Mammary epithelial cell (primary cell): ENCODE measurements at places on chromosomes 5 and 9. TPM values are rescaled to one million over a fixed set of nuclear protein-coding genes. Genes with fewer than 3 reads are reported as not detected.

Gene SPARC
- total RNA-seq = 222 TPM

Gene MZB1
- total RNA-seq = not detected in 2 replicates

- DNase-seq = no peak
These were observed 53.0 kb upstream of the ZNF622 start for GRCh38 chr5:16518606-16519005.

DNA sequence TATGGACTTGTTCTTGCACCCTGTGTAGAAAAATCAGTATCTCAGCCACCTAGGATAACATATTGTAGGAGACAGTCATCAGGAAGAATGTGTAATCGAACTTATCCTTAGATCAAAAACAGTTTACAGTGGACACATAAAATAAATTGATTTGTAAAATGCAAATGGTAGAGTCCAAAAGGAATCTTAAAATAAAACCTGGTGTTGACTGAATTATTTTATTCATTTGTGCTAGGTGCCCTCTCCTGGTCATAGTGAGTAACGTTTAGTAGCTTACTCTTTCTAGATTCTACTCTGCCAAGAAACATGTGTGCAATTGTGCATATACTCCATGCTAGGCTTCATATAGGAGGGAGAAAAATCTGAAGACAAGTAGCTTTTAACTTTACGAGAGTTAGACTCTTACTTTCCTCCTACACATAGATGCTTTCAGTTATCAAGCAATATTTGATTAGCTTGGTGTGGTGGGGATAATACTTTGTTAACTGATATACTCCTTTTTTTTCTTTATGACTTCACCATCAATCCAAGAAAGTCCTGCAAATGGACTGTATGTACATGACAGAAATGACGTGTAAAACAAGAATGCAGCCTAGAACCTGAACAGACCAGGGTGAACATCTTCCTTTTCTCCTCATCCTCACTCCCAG is 23.7 kb upstream of the LOX start:
- DNase-seq = peak; percentile 35

- peak; percentile 55 for DNase-seq
These were observed 5.9 kb upstream of the ACO1 start for GRCh38 chr9:32378496-32378895.

DNA sequence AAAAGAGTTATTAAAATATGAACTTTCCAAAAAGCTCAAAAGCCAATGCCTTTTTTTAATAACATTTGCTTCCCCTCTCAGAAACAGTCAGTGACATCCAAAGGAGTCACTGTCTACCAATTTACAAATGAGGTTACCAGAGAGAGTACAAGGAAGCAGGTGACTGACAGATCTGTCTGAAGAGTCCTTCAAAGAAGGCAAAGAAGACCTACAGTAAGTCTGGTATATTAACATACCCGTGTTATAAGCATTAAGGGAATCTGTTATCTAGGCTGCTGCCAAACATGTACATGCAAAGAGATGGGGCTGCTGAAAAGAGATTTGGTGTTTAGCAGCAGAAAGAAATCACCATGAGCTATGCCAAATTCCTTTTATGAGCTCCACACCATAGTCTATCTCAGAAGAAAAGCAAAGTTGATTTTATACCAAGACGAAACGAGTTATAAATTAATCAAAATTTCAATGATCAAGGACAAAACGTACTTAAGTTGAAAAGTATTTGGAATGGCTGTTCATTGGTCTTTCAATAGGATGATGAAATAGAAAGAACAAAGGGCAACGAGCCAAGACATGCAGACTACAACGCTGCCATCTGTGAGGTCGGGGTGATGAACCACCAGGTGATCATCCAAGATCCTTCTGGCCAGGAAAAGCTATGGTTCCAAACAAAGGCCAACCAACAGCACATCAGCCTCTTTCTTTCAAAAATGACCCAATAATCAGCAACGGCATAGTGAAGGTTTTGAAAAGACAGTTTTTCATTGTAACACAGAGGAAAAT is 8.1 kb downstream of the PRELID2 start:
- DNase-seq = peak; percentile 37

Gene PCDHGB4
- 4.2 and 5.7 TPM in 2 replicates for total RNA-seq

- DNase-seq = no peak
These were observed 65.0 kb upstream of the SARDH start for GRCh38 chr9:133803028-133803585.

DNA sequence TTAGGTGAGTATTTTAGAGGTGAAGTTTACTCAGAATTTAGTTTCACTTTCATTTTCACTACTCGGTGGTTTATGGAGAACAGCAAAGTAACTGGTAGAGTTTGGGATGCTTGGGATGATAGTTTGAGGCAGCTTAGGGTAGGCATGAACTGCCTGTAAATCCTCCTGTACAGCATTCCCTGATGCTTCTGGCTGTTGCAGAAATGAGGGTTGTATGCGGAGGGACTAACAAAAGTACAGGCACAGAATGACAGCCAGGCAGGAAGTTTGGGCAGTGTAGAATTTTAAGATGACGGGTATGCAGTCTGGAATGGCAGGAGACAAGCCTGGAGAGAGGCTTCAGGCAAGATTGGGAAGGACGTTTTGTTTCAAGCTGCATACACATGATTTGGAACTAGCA is 48.0 kb upstream of the FAM120AOS start:
- peak; percentile 18 for DNase-seq

- DNase-seq = no peak
These were observed 3.0 kb downstream of the NREP start for GRCh38 chr5:111753884-111754589.

DNA sequence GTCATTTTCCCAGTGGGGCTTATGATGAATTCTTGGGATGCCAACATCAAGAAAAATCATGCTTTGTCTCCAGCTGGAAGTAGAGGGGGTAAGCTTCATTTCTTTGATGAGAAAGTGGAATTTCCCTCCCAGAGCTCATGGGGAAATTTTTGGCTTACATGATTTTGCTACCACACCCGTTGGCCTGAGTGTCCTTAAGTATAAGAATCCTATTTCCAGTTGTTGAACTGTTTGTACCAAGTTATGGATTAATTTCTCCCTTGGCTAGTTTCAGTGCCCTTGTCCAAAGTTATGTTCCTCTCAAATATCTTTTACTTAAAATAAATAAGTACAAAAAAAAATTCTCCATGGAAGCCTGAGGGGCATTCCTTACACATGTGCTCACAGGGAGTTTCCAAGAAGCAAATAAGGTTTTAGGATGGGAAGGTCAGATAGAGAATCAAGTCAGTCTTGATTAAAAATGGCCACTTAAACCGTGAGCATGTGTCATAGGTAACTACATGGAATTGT is 82.3 kb downstream of the PTCD2 start:
- DNase-seq = peak; percentile 76

Gene TAF11L10
- total RNA-seq = not detected

DNA sequence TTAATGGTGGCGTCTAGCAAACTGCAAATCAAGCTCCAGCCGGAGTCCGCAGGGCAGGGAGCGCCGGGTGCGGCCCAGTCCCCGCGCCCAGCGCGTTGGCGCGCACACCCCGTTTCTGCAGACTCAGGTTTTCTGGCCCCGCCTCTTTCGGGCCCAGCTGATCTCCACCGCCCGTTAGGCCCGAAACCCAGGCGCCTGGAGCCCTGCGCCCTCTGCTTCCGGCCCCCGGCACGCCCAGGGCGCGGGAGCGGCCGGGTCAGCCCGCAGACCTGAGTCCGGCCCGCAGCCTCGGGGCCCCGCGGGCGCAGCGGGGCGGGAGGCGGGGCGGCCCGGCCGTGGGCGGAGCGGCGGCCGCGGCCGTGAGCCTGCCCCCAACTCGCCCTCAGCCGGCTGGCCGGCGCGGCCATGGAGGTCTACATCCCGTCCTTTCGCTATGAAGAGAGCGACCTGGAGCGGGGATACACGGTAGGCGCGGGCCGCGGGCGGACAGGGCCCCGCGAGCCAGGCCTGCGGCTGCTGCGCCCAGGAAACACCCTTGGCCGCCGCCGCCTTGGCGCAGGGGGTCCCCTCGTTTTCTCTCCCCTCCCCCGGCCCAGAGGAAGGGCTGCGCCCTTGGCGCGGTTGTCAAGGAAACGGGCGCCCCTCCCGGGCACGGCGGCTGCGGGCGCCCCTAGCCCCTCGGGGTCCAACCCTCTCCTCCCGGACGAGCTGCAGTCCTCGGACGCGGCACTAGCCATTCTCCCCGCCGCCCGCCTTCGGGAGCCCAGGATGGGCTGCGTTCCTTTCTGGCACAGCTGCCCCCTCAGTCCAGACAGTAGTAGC is at the start of gene SNX24:
Gene SNX24 (plus strand): TSS at position 385 of the 822 bp plus-strand sequence. CDS start 21 bp downstream, at position 406.
- DNase-seq = peak; percentile 74

Gene GALNT12
- 0.17 TPM for total RNA-seq

Gene SH3PXD2B
- 13.0 and 25.1 TPM in 2 replicates for total RNA-seq

Gene ASS1
- 58.7 and 58.8 TPM in 2 replicates for total RNA-seq

Gene DUSP1
- 28.8 and 64.4 TPM in 2 replicates for total RNA-seq

GRCh38 chr9:133354766-133355165 is 1.5 kb downstream of the SURF1 start:
- no peak for DNase-seq

Gene PFN3
- not detected in 2 replicates for total RNA-seq

Gene TAF1L
- total RNA-seq = not detected in 2 replicates

GRCh38 chr9:123651273-123651672 is 278.7 kb downstream of the DENND1A start:
- no peak for DNase-seq

DNA sequence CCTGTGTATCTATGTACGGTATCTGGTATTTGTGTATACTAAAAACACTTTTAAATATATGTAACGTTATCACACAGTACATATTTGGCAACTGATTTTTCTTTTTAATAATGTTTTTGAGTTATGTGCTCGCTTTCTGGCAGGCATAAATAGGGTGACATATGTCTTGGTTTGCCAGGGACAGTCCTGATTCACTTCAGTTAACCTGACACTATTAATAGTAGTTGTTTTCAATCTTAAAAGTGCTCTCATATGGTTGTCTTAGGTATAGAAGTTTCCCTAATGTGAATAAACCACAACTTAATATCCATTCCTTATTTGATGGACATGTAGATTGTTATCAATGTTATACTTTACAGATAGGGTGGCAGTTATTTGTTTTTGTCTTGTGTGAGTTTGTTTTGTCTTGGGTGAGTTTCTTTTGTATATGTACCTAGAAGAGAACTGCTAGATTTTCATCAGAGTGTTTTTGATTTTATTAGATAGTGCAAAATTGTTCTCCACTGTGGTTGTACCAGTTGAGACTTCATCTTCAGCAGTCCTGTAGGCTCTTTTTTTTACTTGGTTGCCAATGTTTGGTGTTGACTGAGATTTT is 7.9 kb downstream of the G3BP1 start:
- DNase-seq = no peak

- peak; percentile 96 for DNase-seq
These were observed 19.1 kb upstream of the EDIL3 start for GRCh38 chr5:84403773-84404172.

Gene IQGAP2
- not detected in 2 replicates for total RNA-seq

- no peak for DNase-seq
These were observed 20.7 kb upstream of the MGAT1 start for GRCh38 chr5:180823346-180823745.

Gene SPIN1
- 98.2 TPM for total RNA-seq

- peak; percentile 11 for DNase-seq
These were observed 44.8 kb downstream of the NIM1K start for GRCh38 chr5:43236653-43237355.

DNA sequence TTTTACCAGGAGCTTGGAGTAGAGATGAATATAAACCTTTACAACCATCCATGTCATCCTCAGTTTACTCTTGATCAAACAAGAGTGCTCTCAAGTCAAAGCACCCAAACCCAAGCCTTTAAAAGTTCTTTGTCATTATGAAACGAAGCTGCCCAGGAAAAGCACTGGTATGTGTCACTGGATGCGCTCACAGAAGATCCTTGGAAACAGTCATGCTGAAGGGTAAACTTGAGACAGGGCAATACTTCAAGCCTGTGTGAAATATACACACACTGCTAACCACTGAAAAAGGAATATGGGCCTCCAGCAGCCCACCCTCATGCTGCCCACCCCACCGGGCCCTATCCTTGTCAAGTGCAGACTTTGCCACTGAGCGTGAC is 84.5 kb downstream of the PRRT1B start:
- no peak for DNase-seq

Gene TYRP1
- not detected for total RNA-seq

GRCh38 chr5:143659599-143660238 is 152.2 kb upstream of the HMHB1 start:
- no peak for DNase-seq

DNA sequence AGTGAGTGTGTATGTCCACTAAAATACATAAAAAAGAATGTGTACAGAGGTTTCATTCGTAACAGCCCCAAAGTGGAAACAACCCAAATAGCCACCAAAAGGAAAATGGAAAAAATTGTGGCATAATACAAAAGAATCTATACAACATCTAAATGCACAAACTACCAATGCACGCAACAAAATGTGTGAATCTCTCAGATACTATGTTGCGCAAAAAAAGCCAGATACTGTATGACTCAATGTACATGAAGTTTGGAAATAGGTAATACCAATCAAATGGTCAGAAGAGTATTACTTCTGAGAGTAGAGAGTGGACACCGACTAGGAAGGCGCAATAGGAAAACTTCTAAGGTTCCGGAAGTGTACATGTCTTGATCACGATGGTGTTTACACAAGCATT is 2.4 kb downstream of the XPA start:
- DNase-seq = no peak

DNA sequence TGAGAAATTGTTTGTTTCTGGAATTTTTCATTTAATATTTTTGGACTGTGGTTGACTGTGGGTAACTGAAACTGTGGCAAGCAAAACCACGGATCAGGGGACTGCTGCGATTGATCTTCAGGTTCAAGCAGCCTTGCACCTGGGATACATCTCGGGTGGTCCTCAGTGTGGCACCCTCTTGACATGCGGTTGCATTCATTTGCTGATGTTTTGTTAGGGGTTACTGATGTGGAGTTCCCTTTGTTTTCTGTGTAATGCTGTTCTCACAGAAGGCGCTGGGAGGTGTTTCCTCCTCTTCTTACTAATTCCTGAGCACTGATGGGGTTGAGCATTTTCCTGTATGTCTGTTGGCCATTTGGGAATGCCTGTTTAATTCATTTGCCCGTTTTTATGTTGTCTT is 60.4 kb downstream of the EHMT1 start:
- no peak for DNase-seq

DNA sequence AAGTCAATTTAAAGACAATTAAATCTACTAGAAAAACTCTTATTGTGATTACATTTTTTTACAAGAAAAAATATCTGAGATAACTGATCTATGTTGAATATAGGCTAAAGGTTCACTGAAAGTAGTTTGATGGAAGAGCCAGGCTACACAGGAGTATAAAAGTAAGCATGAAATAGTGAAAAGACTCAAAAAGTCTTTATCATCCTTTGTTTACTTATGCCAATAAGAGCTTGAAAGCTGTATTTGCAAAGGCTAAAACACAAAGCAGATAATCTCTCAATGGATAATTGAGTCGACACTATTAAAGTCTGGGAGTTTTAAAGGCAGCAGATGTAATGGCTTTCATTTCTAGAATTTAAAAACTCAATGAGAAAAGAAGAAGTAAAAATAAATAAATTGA is 42.0 kb downstream of the SSBP2 start:
- DNase-seq = no peak

- no peak for DNase-seq
These were observed 4.6 kb downstream of the SMARCA2 start for GRCh38 chr9:2019723-2020122.
